ENCODE measurements at places on chromosomes 13 and 19.
A peak's percentile ranks its signal among the peaks of the same experiment; 100 is the strongest.

DNA sequence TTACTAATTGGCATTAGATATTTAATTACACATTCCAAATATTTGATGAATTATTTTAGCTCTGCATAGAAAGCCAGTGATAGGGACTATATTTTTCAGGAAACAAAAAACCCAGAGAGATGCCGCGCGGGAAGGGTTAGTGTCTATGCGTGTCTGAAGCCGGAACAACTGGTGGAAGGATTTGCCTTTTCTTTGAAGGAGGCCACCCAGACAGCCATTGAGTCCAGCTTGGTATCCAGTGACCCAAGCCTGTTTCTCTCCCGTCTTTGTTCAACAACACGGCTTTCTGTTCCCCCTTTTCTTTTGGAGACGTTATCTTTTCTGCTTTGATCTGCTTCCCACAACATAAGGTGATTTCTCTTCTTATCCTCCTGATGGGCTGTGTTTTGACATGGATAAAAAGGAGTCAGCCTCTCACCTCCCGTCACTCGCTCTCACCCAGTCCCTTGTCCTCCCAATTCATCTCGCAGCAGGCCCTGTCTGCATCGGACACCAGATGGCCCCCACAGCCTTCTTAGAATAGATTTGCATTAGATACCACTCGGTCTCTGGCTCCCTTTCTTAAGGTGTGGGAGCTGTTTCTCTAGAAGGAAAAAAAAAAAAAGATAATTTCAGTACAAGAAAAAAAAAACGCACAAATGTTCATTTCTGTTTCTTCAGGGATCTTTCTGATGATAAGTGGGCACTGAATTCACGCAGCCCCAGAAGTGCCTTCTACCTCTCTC lies 361.8 kb downstream of the ZNF536 start:
- DNase-seq, result no peak

GRCh38 chr13:90331974-90332373 lies 1015.5 kb upstream of the MIR17HG start:
- DNase-seq, result no peak

- no peak for DNase-seq
Measured at GRCh38 chr19:17328517-17329365, 5.9 kb downstream of the ANO8 start.

DNA sequence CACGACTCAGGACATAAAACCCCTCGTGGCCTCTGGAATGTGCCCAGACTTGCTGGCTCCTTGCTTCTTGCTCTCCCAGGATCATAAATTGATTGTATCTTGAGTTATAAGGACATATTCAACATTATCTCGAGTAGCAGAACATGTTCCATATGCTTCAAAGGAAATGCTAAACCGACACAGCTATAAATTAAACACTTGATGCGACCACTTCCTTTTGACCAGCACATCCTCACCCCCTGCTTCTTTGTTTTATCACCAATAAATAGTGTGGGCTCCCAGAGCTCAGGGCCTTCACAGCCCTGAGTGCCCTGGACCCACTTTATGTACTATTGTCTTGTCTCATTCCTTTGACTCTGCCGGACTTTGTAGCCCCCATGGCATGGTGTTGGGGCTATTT lies 157.0 kb upstream of the PABPC3 start:
- DNase-seq, result no peak

GRCh38 chr13:29946093-29946492 lies 95.7 kb upstream of the UBL3 start:
- DNase-seq, result no peak

DNA sequence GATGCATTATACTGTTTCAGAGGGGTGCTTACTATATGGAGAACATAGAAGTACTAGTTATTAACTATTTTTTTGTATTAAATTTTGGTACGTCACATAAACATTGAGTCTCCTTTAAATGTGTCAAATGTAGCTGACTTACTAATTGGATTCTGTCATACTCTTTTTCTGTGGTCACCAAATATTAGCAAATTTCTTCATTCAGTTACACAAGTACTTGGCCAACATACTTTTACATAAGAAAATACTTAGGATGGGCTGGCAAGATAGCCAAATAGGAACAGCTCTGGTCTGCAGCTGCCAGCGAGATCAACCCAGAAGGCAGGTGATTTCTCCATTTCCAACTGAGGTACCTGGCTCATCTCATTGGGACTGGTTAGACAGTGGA lies 19.2 kb downstream of the LPAR6 start:
- no peak for DNase-seq

GRCh38 chr13:113832205-113832604 lies 31.7 kb downstream of the GAS6 start:
- DNase-seq, result no peak

DNA sequence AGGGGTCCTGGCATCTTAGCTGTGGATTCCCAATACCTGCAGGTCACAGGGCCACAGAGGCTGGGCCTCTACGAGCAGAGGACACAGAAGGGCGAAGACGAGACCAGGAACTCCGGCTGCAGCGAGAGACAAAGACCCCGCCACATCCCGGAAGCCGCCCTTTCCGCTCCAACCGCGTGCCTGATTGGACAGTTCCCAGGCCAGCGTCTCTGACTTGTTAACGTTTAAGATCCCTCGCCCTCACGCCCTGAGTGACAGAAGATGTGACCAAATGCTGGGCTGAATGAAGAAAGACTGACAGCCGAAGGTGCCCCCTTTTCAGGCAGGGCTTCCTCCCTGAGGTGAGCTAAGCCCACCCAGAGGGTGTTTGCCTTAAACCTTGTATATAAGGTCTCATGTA lies at the start of gene ZNF98:
Gene ZNF98 (minus strand): TSS at position 136 of the 400 bp plus-strand sequence. CDS start 122 bp downstream, at position 14.
- no peak for DNase-seq

- DNase-seq, result no peak
Measured at GRCh38 chr19:44947041-44947581, 1.3 kb downstream of the APOC2 start.

DNA sequence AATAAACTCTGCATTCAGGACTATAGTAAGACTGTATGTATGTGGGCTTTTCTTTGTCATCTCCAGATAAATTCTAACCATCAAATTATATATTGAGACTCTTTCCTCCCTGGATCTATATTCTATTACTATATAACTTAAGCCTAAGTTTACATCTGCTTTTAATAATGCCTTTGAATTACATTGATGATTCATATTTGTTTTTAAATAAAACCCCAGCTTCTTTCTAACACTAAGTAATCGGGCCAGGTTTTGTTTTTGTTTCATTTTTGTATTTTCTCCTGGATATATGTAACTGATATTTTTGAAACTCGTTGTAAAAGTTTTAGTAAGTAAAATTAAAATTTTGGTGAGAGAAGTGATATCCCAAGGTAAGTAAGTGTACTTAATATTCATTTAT lies 1599.1 kb downstream of the PCDH9 start:
- peak; percentile 1 for DNase-seq

- DNase-seq, result no peak
Measured at GRCh38 chr13:46666727-46667456, 113.9 kb downstream of the LRCH1 start.

GRCh38 chr13:27592865-27593264 lies 27.5 kb downstream of the LNX2 start:
- no peak for DNase-seq

- no peak for DNase-seq
Measured at GRCh38 chr13:74755065-74755464, 620.9 kb upstream of the KLF12 start.

DNA sequence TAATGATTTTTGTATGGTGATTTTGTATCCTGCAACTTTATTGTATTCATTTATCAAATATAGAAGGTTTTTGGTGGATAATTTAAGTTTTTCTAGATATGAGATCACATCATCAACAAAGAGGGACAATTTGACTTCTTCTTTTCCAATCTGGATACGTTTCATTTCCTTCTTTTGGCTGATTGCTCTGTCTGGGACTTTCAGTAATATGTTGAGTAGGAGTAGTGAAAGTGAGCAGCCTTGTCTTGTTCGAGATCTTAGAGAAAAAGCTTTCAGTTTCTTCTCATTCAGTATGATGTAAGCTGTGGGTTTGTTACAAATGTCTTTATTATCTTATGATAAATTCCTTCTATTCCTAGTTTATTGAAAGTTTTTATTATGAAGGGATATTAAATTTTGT lies 352.0 kb upstream of the DACH1 start:
- DNase-seq, result no peak

- peak; percentile 40 for DNase-seq
Measured at GRCh38 chr13:45119469-45119990, 780 bp upstream of the GTF2F2 start.

DNA sequence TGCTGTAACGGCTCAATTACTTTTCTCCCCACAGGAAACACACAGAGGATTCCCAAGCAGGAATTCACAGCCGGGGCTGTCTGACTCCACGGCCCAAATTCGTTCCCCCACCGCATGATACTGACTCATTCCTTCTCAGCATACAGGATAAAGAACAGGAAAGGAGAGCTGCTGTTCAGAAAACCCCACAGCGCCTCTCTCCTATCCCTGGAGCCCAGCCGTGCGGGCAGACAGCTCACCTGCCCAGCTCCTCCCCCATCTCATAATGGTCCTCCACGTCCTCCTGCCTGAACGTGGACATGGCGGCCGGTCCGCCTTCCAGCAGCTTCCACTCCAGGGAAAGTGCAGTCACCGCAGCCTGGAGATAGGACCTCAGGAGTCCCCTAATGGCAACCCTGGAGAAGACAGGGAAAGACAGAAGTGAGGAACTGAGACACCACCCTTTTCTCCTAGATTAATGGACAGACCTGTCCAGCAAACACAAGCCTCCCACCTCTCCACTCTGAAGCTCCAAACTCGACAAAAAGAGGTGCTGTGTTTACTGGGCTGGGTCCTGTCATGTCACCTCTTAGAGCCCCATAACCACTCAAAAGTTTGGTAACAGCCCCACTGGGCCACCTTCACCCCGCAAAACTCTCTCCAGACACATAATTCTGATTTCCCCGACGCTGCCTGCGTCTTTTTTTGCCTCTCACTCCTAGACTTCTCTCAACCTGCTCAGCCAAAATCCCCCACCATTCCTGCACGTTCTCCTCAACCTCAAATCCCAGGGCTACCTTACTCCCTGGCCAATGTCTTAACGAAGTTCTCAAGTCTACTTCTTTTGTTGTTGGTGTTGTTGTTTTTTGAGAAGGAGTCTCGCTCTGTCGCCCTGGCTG lies 1.2 kb downstream of the DAPK3 start:
- peak; percentile 92 for DNase-seq

GRCh38 chr19:38402623-38402966 lies 298 bp upstream of the FAM98C start:
- no peak for DNase-seq

GRCh38 chr19:23983406-23983805 lies 68.7 kb downstream of the ZNF726 start:
- DNase-seq, result no peak

- DNase-seq, result no peak
Measured at GRCh38 chr13:40472427-40473220, 193.8 kb downstream of the FOXO1 start.

GRCh38 chr19:16976446-16976845 lies 50.2 kb downstream of the CPAMD8 start:
- DNase-seq, result no peak

GRCh38 chr13:81671064-81671463 lies 1330.1 kb upstream of the SPRY2 start:
- no peak for DNase-seq

DNA sequence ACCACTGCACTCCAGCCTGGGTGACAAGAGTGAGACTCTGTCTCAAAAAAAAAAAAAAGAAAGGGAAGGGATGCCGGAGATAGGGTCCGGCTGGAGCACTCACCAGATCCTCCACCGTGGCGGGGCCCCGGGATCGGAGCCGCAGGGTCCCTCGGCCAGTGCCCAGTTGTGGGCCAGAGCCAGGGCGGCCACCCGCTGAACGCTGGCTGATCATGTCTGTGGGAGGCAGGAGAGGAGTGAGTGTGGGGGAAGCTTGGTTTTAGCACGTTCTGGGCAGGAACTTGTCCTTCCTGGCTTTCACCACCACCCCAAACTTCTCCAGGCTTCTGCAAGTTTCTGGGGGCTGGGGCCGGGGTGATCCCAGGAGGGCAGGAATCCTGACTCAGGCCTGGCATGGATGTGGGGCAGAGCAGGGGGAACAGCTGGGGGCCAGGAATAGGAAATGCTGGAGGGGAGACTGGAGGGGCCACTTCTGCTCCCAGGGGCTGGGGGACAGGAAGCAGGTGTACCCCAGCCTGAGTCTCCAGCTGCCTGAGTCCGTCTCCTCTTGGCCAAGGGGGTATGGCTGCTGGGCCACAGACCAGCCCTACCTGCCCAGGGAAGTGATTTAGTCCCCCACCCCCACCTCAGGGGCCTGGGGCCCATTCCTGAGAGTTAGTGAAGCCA lies 4.3 kb upstream of the PTGER1 start:
- no peak for DNase-seq

Data from EL (cell line).